Activated naive CD4-positive, alpha-beta T cell (primary cell): ENCODE measurements at places on chromosomes 5 and 9.

- DNase-seq, result no peak
These were observed 3.4 kb downstream of the SLC38A9 start for GRCh38 chr5:55708732-55709131.

- no peak for DNase-seq
These were observed 36.7 kb upstream of the IZUMO3 start for GRCh38 chr9:24582146-24583126.

DNA sequence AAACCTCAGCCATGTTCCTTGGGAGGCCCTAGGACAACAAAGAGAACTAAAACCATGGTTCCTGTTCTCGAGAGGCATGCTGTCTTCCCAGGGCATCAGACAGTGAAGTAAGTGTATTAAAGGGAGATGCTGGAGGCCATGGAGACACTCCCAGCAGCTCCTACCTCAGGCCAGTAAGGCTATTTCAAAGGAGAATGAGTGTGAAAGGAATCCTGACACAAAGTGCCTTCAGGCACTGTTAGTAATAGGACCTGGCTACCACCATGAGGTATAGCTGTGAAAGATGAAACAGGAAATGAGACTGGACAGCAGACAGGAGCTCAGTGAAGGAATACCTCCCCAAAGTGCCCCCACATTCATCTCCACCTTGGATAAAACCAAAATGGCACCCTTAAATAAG, 71.0 kb downstream of the FANCC start:
- DNase-seq, result no peak

GRCh38 chr5:153158608-153159007, 331.9 kb upstream of the GRIA1 start:
- no peak for DNase-seq

- DNase-seq, result no peak
These were observed 161.3 kb downstream of the MACROH2A1 start for GRCh38 chr5:135237748-135238103.

DNA sequence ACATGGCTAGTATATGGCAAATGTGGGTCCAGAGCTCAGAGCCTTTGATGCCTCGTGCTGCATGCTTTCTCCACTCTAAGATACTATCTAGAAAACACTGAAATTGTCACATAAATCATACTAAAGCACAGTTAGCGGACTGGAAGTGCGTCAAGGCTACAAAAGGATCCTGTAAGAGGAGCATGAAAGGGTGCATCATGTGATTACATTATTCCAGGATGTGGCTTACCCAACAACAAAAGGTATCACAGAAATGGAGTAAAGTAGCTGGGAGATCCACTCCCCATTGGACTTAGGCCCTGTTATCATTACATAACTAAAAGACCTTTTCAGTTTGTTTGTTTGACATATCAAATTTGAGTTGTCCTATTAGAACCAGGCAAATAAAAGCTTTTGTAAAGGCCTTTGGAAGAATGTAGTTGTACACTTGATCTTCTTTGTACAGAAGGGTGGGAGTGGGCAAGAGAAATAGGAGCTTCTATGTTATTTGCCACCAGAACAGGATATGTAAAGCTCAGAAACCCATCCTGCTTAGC, 6.9 kb downstream of the SLC31A1 start:
- no peak for DNase-seq

DNA sequence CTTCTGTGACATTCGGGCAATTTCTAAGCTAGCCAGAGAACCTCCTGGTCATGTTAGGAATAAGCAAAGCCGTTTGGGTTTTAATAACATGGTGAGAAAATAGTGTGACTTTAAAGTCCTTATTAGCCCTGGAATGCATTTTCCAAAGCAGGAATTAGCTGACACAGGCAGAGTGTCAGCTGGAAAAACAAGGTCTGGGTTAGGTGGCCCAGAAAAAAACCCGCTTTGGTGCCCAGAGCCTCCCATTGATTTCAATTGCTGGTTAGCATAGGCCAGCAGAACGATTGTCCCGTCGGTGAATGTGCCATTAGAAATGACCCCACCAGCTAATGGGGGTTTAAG, 62.1 kb upstream of the CPEB4 start:
- DNase-seq, result no peak

GRCh38 chr5:119323601-119324000, 32.2 kb upstream of the TNFAIP8 start:
- DNase-seq, result no peak

- DNase-seq, result no peak
These were observed 441.0 kb downstream of the TLE4 start for GRCh38 chr9:80012557-80013330.

GRCh38 chr5:158198636-158199035, 339.7 kb upstream of the CLINT1 start:
- no peak for DNase-seq

GRCh38 chr9:137103206-137103999, 11.1 kb downstream of the DPP7 start:
- no peak for DNase-seq

DNA sequence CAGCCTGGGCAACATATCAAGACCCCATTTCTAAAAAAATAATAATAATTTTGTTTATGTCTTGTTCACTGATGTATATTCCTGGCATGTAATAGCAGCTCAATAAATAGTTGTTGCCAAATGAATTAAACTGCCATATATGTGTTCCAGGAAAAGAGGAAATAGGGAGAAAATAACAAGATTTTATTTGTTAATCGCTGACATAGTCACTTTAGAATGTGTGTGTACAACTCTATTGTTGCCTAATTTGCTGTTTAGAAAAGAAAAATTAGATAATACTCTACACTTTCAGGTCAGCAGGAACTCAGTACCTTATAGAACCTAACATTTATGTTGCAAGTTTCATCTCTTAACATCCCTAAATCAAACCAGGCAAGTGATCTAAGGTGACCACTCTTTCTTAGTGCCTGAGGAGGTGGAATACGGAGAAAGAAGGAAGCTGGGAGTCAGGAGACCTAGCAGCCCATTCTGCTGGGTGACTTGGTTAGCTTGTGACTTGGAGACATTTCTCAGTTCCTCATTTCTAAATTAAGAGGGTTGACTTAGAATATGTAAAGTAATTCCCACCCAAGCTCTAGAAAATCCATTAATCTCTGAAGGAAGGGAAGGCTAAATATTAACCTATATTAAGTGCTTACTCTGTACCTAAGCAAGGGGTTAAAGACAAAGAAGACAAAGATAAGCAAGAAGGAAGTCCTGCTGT, 110.3 kb upstream of the IQGAP2 start:
- no peak for DNase-seq

DNA sequence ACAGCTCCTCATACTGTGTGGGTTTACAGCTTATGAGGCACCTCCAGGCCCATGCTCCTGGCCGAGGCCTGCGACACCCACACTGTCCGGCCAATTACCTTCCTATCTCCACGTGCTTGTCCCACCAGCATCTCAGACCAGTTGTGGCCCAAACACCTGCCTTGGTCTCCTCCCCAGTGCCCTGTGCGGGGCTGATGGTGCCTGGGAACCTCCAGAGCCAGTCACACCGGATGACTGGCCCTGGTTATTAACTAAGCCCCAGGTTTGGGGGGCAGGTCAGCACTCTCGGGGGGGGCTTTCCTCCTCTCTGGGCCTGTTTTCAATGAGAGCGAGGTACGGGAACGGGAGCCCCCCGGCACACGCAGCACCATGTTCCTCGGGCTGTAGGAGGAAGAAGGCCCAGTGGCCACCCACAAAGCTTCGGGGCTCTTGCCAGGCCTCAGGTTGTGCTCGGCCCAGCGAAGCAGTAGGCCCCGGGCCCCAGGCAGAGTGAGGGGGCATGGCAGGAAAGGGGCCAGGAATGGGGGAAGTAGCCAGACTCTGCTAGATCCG, 76.0 kb upstream of the PHYKPL start:
- no peak for DNase-seq

- DNase-seq, result no peak
These were observed 38.6 kb upstream of the SLC6A19 start for GRCh38 chr5:1162751-1163150.

- no peak for DNase-seq
These were observed 273.9 kb downstream of the GADD45G start for GRCh38 chr9:89878687-89879086.

DNA sequence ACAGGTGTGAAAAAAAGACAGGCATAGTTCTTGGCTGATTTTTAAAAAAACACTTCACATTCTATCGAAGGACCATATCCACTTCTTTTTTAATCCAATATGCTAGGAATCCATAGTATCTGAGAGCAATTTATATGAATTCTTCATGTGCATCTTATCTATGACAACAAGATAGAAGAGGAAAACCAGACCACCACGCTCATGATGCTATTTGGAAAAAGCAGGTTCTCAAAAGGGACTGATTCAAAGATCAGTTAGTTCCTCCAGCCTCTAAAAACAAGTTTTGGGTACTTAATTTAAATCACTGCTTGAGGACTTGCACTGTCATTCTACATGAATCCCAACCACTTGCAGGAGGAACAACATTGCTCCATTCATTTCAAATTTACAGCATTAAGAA, 6.3 kb downstream of the MEF2C start:
- DNase-seq, result no peak

GRCh38 chr5:173972925-173973615, 15.9 kb upstream of the C5orf47 start:
- DNase-seq, result peak; percentile 18

DNA sequence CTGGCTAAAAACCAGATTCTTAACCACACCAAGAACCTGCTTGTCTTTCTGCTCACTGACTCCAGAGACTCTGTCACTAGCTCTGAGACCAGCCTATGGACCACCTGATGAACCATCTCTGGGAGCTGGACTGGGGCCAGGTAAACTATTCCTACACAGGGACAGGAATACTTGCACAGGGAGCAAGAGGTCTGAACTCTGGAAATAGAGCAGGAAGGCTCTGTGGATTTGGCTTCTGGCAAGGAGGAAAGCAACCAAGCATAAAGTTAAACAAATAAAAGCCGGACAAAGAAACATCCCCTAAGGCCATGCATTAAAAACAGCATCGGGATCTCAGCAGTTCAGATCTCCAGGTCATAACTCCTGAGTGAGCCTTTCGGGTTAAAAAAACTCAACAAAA, 5.6 kb upstream of the SPARC start:
- DNase-seq, result no peak

- no peak for DNase-seq
These were observed 85.5 kb downstream of the DIRAS2 start for GRCh38 chr9:90556897-90557675.

DNA sequence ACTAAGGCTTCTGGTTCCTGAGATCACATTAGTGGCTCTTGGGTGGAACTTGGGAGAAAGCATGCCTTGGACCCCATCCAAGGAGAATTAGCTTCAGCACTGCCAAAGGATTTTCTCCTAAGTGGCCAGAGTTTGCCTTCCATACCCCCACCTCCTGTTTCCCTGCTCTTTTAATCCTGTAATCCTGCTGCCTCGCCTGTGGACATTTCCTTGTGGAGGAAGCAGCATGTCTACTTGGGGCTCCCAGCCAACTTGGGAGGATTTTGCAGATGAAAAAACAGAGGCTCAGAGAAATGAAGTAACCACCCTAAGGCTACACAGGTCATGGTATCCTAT, 1.6 kb downstream of the ARSI start:
- no peak for DNase-seq

DNA sequence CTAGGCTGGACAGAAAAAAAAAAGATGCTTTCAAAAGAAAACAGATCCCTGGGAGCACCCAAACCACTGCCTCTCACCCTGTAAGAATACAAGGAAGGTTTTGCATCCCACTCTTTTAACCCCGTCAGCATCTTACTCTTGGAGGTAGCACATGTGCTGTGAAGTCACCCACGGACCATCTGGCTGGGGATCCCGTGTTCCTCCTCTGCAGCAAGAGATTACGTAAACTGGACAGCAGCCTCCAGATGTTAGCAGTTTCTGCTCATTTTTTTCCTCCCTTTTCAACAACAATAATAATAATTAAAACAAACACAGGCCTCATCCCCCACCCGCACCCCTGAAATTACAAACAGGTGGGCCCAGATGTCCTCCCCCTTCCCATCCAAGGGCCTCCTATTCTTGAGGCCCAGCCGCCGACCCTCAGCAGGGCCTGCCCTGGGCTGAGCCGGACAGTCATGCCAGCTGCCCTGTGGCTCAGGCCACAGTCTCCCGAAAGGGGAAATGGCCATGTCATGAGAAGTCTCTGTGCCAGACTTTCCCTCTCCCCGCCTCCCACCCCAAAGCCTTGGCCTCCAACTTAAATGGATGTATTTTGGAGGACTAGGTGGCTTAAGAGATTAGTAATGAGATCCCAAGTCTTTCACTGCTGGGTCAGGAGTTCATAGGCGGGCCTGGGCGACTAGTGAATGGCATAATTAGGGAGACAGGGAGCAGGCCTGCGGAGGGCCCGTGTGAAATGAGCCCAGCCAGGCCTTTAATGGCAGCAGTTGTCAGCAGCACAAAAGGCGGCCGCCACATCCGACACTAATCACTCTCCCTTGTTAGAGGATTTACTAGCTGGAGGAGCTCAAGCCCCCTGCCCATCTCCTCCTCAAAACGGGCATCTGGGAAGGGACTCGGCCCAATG, 165.1 kb downstream of the PAPPA start:
- no peak for DNase-seq

DNA sequence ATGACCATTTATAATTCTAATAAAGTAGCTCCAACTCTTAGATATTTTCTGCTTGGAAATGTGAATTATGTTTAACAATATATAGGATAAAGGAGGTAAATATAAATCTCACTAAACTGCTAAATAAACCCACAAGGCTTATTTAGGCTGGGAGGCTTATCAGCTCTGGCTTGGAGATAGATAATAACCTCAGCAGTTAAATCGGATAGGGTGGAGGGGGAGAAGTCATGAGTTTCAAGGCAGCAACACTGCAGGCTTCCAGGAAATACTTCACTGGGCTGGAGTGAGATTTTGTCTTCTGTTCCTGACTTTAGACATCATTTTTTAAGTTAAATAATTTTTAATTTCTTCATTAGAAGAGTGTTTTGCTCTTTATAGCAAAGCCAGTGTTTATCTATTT, 80.0 kb upstream of the ITGA2 start:
- no peak for DNase-seq

DNA sequence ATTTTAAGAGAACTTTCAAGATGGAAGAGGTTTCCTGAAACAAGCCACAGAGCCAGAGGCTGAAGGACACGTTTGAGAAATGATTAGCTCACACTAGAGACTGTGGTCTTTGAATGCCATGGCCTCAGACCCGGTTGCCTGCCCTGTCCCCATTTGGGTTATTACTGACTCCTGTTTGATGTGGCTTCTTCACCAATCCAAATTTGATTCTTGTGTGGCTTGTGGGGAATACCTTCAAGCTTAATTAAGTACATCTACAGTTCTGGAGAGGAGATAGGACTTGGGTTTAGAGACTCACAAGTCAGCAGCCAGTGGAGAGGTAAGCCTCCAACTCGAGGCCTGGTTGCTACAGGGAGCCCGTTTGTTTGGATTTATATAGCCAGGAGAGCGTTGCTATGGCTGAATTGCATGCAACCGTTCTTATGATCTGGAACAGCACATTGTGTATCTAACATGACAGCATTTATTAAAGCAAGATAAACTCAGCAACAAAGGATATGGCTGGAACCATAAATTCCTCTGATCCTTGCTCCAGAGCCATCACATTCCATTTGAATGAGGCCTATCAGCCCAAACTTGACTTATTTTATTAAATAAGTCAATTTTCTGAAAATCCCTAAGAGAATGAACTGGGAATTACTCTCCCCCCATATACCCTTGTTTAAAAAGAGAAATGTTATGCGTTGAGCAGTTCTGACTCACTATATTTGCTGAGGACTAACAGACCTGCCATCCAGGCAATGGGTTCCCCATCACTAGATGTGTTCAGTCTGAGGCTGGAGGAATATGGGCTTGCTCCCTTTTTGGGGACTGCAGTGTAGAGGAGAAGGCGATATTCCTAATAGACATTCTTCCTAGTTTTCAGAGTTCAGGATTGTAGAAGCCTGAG, 88.4 kb upstream of the TNFSF8 start:
- no peak for DNase-seq

GRCh38 chr9:126734877-126735276, 70.0 kb upstream of the ZBTB43 start:
- DNase-seq, result no peak

GRCh38 chr5:174101195-174101730, 55.8 kb downstream of the NSG2 start:
- no peak for DNase-seq
